ENCODE measurements at places on chromosomes 7 and 10.

GRCh38 chr10:93115661-93116383 lies 42.1 kb downstream of the CYP26A1 start:
- peak; percentile 38 for DNase-seq

- no peak for DNase-seq
These were observed 527.6 kb upstream of the SORCS1 start for GRCh38 chr10:107692072-107692471.

GRCh38 chr7:137304624-137305235 lies 38.8 kb downstream of the PTN start:
- no peak for DNase-seq

GRCh38 chr7:44431091-44431608 lies 59.3 kb downstream of the NUDCD3 start:
- DNase-seq: no peak

DNA sequence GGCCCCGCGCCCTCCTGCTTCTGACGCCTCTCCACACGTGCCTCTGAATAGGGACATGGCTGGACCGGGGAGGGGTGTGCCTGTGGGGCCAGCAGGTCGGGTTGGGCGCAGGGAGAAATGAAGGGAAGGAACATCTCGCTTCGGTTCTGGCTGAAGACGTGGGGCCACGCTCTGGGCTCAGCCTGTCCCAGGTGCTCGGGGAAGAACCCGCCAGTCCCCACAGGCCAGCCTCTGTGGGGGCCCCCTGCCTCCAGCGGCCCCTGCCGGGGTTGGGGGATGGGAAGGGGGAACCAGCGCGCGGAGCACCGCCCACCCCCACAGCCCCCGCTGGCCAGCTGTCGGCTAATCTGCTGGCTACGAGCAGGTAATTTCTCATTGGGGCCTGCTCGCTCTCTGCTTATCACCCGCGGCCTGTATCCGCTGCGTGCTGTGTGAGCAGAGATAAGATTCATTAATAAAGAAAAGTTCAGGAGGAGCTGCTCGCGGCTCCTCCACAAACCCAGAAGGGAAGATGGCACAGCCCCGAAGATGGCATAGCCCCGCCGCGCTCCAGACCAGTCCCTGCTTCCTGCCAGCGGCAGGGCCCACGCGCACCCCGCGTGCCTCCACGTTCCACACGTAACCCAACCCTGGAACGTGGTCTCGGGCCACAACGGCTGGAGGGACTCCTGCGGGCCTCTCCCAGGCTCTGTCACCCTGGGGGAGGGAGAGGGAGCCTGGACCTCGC lies 186.2 kb downstream of the ELFN1 start:
- DNase-seq: no peak

DNA sequence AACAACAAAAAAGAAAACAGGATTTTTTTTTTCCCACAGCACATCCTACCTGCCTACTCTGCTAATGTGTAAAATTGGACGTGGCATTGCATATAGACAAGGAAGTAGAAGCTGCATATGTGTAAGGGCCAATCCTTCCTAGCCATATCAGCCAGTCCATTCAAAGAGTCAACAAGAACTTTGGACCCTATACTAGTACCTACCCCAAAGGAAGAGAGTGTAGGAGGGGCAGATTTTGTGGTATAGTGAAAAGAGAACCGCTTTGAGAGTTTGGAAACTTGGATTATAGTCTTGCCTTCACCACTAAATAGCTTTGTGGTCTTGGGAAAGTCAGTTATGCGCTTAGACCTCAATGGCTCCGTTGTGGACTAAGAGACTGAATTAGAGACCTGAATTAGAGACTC lies 12.1 kb upstream of the MCU start:
- DNase-seq: no peak

DNA sequence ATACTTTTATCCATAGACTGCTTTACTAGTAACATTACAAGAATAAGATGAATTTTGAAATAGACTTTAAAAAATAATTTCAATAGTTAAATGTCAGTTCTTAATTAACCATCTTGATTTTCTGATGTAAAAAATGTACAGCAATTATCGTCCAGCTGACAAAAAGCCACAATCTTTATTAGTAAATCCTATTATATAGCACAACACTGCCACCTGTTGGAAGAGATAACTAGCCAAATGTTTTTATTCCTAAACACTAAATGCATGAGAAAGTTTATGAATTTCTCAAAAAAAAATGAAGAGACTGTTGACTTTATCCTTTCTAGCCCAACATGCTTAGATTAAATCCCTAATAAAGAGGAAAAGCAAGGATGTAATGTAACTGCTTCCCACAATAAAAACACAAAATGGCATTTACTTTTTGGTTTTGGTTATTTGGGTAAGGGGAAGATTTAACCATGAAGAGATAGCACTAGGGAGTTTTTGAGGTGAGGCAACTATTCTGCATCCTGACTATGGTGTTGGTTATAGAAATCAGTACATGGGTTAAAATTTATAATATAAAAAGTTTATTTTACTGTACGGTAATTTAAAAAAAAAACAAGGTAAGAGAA lies 8.0 kb downstream of the COA1 start:
- no peak for DNase-seq

- no peak for DNase-seq
These were observed 42.7 kb downstream of the FAM53B start for GRCh38 chr10:124701435-124701834.

- no peak for DNase-seq
These were observed 69.2 kb downstream of the PARP12 start for GRCh38 chr7:139993592-139993991.

GRCh38 chr7:78510580-78511188 lies 712.1 kb downstream of the PHTF2 start:
- no peak for DNase-seq

DNA sequence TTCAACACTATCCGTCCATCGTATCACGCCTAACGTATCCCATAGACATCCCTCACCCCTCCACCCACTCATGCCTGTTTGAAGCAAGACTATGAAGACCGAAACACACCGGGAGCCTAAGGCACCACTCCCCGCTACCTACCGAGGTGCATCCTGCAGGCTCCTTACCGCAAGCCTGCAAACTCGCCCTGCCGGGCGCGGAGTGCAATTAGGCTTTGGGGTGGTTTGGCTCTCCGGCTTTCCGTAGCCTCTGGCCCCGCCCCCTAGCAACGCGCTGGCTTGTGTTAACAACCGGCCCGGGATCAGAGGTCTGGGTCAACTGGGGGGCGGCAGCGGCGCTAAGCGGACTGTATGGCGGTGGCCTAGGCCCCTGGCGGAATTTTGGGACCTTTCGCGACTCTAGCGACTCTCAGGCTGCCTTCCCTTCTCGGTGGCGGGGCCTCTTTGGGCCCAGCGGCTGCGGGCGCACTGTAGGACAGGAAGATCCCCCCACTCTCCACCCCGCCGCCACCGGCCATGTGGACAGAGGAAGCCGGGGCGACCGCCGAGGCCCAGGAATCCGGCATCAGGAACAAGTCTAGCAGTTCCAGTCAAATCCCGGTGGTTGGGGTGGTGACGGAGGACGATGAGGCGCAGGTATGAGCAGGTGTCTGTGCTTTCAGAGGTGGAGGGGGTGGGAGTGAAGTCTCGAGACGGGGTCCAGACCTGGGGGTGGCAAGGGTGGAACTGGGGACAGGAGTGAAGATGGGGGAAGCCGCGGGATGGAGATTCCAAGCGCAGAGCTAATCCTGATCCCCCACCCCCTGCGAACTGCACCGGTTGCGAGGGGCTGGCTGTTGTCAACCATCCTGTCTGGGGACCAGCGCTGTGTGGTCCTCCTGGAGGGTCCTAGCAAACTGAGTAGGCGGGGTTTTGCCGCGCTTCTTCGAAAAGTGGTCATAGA lies at the start of gene CFAP69:
Gene CFAP69 (plus strand): TSS at position 266 of the 943 bp plus-strand sequence. CDS start 251 bp downstream, at position 517.
- peak; percentile 80 for DNase-seq

GRCh38 chr7:25260862-25261494 lies 32.7 kb upstream of the NPVF start:
- DNase-seq: no peak

DNA sequence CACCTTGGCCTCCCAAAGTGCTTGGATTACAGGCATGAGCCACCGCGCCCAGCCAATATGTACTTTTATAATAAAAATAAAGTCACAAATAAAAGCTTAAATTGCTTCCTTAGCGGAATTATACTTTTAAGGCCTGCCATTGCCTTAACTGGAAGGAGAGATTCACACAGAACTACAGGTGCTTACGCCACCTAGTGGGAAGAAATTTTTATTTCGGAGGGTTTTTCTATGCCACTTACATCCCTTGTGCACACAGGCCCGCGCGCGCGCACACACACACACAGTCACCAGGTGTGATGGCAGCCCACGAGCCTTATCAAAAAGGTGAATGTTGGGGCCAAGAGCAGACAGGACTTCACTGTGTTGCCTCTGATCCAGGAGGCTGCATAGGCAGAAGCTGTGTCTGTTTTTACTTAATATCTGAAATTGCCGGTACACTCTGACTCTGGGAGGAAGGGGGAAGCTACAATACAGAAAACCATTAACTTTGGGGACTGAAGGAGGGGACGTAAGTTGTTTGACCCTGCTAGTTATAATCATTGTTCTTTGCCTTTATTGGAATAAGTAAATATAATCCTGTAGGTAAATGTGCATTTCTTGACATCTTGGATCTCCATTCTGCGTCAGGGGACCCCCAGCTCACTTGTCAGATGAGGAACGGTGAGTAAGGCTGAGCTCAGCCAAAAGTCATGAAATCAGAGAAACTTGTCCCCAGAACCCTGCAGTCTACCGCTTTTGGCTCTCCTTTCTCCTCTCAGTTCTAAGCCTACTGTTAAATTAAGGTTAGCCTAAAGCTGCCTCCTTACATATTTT lies 87.1 kb downstream of the SLC16A9 start:
- peak; percentile 8 for DNase-seq

DNA sequence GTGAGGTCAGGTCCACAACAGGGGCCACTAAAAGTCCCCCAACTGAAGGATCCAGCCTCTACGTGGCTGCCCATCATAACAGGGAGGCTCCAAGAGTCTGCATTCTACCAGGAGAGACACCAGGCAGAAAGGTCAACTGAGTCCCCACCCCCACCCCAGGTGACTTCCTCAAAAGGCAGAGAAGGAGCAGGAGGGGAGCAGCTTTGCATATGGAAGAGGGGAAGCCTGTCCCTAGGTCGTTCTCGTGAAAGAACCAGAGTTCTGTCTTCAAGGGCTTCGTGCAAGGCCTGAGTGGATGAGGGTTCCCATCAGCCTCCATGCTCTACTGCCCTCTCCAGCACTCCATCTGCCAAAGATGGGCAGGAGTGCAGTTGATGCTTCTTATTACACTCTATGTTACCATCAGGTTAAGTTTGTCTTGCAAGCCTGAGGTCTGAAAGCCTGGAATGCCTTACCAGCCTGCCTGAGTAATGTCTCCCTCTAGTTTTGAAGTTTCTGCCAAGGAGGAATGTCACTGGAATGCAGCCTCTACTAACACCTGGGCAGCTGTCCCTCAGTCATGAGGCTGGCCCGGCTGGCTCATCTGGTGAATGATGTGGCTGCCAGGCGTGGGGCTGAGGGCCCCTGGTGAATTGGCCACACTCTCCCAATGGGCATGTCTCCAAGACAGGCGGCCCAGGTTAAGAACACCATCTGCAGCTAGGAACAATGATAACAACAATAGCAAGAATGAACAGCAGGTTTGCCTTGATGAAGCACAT lies 54.3 kb upstream of the SMNDC1 start:
- DNase-seq: no peak

DNA sequence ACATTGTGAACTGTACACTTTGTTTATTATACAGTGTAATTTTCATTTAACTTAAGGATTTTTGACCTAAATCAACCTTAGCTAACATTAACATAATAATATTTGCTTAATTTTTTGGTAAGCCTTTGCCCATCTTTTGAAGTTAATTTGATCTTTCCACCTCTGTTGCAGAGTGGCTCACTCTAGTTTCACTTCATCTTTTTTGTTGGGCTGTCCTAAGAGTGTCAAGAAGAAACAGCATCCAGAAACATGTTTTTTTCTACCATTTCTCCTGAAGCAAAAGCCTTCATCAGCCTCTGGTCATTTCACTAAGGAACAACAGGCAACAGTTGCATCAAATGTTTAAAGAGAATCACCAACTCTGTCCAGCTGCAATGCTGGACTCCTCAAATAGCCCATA lies 824.7 kb downstream of the REEP3 start:
- no peak for DNase-seq

DNA sequence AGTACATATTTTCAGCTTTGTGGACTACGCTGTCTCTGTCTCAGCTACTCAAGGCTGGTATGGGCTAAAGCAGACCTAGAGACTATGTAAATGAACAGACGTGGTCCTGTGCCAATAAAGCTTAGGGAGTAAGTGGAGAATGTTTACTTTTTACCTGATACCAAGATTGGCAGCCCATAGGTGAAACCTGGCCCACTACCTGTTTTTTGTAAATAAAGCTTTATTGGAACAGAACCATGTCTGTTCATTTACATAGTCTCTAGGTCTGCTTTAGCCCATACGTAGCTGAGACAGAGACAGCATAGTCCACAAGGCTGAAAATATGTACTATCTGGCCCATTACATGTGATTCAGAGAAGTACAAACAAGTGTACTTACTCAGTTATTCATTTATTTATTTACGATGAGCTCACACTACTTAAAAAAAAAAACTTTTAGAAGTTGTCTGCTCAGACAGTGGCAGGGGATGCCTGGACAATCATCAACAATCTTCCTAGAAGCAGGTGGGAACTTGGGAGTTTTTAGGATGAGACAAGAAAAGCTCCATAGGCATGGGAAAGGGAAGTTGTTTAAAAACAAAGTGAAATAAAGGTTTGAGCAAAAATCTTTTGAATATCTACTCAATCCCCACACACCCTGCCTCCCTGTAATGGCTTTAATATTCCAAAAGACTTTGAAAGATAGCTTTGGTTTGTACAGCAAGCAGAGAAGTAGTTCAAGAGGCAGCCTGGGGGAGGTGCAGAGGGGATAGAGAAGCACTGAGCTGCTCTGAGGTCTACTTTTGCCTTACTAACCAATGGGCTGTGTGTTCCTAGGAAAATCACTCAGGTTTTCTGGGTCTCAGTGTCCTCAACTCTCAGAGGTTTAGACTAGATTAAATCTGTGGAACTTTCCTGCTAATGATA lies 114.4 kb upstream of the AFAP1L2 start:
- DNase-seq: no peak

DNA sequence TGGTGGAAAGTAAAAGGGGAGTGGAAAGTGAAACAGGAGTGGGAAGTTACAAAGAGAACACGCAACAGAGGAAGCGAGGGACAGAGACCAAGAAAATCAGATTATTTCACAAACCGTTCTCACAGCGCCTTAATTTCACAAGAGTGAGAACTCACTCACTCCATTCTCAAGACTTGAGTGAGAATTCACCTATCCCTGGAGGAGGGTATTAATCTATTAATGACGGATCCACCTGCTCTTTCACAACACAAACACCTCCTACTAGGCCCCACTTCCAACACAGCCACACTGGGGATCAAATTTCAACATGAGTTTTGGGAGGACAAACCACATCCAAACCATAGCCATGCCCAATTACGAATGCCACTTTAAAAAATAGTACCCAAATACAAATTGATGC lies 297.6 kb downstream of the GPAM start:
- DNase-seq: no peak

GRCh38 chr10:112957640-112958092 lies 7.6 kb downstream of the TCF7L2 start:
- no peak for DNase-seq

GRCh38 chr10:103843854-103844570 lies 11.4 kb downstream of the SH3PXD2A start:
- no peak for DNase-seq

- no peak for DNase-seq
These were observed 113.3 kb upstream of the CREB5 start for GRCh38 chr7:28298870-28299518.
